ENCODE measurements at places on chromosomes 3 and 15.

DNA sequence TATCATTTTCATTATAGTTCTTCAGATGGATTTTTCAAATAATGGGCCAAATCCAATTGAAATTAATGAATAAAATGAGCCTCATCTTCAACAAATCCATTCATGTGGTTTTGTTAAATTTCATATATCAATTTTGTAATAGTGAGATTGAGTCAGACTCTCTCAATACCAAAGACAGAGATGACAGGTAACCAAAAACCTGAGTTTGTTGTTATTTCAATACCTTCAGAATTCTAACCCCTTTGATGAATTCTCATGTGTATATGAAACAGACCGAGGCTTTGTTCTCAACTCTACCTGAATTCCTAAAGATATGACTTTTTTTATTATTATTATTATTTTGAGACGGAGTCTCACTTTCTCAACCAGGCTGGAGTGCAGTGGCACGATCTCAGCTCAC is 92.8 kb downstream of the FOXP1 start:
- no peak for DNase-seq

- peak; percentile 41 for DNase-seq
These were observed 1.3 kb downstream of the FAM43A start for GRCh38 chr3:194686816-194687637.

DNA sequence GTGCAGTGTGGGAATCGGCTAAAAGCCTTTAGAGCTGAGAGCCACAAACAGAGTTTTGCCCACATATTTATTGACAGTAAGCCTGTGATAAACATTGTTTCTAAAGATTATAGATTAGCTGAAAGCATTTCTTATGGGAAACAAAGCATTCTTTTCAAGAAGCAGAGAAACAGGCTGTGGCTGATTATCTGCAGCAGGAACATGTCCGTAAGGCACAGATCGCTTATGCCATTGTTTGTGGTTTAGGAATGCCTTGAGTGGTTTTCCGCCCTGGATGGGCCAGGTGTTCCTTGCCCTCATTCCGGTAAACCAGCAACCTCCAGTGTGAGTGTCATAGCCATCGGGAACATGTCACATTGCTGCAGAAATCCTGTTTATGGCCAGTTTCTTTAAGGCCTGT is 12.5 kb downstream of the XYLB start:
- no peak for DNase-seq

DNA sequence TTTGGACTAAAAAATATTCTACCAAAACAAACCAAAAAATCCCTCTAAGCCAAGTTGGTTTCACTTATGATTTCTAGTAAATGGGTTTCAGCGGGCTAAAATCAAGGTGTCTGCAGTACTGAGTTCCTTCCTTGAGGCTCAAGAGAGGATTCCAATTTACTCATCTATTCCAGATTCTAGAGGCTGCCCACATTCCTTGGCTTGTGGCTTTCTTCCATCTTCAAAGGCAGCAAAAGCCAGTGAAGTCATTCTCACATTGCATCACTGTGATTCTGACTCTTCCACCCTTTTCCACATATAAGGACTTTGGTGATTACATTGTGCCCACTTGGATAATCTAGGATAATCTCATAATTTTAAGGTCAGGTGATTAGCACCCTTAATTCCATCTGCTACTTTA is 48.1 kb downstream of the DPPA2 start:
- DNase-seq: no peak

GRCh38 chr15:83739629-83740028 is 85.7 kb downstream of the ADAMTSL3 start:
- no peak for DNase-seq

GRCh38 chr15:74159773-74160172 is 13.7 kb upstream of the ISLR start:
- no peak for DNase-seq

DNA sequence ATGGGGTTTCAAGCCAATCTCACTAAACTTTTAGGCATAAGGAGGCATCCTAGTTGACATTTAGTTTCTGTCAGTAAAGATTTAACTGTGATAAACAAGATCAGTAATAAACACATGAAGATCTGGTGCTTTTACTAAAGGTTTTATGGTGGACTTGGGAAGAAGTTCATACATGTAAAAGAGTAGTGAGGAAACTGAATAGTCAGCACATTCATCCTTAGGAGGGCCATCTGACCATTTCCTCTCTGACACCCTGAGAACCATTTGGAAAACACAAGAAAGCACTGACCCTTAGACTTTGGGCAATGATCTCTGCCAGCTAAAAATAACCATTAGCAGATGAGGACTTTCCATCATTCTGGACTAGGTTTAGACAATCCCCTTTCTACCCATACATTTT is 1040.9 kb downstream of the AGBL1 start:
- DNase-seq: no peak

DNA sequence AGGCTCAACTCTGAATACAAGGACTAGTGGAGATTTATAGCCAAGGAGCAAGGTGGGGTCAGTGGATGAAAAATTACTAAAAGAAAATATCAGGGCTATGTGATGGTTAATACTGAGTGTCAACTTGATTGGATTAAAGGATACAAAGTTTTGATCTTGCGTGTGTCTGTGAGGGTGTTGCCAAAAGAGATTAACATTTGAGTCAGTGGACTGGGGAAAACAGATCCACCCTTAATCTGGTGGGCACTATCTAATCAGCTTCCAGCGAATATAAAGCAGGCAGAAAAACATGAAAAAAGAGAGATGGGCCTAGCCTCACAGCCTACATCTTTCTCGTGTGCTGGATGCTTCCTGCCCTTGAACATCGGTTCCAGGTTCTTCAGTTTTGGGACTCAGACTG is 14.4 kb upstream of the SENP7 start:
- no peak for DNase-seq

DNA sequence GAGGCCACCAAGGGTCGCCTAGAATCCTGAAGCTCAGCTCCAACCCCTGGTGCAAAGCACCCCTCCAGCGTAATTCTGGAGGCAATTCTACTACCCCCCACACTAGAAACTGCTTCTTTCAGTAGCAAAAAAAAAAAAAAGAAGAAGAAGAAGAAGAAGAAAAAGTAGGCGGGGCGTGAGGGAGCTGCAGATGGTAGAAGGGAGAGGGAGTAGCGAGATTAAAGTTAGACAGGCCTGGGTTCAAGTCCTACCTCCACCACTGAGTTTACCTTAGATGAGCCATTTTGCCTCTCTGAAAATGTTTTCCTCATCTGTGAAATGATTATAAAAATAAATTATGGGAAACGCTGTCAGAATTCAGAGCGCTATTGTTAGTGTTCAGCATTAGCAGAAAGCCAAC is 913 bp downstream of the FAM174B start:
- no peak for DNase-seq

- peak; percentile 69 for DNase-seq
These were observed 15.2 kb downstream of the CA12 start for GRCh38 chr15:63366451-63366850.

DNA sequence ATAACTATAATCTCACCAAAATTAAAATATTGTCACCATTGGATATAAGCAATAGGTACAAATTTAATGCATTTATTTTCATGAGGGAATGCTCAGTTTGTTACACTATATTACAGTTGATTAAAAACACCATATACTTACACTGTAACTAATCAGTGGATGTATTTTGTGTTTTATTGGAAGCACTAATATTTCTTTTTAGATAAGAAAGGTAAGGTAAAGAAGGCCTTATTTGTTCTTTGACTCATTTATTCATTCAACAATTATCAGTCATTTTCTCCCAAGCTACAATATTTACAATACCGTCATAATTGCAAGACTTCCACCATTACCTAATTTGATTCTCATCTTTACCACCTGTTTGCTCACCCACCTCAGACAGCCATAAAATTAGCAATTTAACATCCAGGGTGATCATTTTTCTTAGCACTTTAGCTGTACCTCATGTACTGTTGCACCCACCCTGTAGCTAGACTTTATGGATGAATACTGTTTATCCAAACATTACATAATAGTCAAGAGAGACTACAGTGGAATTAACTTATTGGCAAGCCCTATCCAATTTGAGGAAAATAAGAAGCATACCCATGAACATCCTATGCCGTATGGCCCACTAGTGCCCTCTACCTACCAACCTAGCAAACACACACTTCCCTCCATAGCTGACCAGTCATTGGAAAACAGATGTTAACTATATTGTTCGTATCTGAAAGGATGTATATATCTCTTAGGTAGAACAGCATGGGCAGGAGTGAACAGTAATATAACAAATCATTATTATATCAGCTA is 229.6 kb downstream of the BBX start:
- DNase-seq: peak; percentile 7

DNA sequence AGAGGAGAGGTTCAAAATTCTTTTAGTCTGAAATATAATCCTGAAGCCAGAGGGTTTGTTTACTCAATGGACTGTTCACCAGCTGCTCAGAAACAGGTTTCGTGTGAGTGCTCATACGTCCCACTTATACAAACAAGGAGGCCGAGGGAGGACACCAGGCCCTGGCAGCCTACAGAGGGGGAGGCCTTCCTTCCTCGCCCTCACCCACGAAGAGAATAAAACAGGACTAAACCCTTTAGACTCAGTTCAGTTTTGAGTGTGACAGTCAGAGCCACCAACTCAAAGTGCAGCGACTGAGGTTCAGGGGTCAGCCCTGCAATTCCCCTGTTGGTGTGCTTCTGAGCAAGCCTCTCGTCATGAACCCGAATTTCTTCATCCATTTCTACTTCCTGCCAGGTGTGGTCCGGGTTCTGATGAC is 17.3 kb downstream of the FAM174B start:
- no peak for DNase-seq

DNA sequence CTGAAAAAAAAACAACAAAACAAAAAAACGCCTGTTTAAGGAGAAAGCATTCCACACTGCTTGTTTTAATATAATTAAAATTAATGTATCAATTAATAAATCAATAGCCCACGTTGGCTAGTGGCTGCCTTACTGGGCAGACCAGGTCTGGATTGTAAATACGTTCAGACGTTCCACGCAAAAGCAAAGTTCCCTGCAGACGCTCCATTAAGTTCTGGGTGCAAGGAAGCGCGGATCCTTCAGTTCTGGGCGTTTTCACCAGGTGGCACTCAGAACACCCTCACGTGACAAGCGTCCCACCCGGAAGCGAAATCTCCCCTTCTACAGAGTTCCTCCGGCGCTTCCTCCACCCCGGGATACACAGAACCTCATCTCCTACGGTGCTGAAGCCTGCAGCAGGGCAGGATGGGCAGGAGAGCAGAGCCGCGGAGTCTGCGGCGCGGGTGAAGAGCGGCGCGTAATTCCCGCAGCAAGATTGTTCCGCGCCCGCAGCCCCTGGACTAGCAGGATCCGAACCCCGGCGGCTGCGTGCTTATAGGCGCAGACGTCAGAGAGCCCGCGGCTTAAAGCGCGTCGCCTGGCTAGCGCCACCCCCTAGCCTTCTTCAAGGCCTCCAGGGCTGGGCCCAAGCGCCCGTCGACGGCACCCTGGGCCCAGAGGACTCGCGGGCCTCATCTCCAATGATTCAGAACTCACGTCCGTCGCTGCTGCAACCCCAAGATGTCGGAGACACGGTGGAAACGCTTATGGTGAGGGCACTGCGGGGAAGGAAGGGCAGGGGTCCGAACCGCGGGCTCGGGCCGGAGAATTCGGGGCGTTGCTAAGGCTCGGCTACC is at the start of gene SLC25A38:
Gene SLC25A38, plus strand, starts transcription at position 326 of the 836 bp plus-strand sequence. Its CDS starts 355 bp downstream, at position 681.
- peak; percentile 85 for DNase-seq

DNA sequence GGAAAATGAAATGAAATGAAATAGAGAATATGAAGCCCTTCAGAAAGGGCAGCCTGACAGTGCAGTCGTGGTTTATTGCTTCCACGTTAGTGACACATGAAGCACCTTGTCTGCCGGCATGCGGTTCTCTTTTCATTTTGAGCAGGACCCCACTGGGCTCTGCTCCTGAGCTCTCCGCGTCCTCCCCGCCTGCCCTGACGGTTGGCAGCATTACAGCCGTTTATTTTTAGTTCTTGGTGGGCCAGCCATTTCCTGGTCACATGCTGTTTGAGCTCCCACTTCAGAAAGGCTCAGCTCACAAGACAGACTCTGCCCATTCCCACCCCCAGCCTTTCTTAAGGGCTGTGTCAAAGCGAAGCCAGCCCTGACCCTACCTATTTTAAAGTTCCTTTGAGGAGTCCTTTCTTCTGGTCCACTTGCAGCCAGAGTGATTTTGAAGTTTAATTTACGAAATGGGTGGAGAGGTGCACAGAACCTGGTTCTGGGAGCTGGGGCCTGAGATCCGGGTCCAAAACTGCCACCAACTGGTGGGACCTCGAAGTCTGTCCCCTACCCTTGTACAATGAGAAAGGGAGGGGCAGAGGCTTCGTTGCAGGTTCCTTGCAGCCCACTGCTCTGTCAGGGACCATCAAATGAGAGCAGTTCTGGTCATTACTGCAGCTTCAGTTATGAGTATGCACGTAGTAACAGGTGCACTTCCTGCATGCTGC is 60.1 kb downstream of the MGLL start:
- no peak for DNase-seq

DNA sequence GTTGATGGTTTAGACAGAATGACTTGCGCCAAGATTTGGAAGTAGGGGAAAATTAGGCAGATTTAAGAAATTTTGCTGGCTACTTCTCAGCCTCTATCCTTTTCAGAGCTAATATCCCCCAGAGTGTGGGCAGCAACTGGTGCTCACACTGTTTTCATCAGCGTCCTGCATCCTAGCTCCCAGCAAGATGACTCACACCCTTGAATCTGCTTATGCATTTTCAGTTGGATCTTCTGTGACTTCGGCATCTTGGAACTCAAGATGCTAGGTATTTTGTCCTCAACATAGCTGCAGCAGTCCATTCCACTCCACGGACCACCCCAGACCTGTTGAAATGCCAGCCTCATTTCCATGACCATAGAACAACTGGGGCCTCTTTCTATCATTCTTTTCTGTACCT is 336.1 kb upstream of the NR2F2 start:
- peak; percentile 21 for DNase-seq

GRCh38 chr3:48038971-48039481 is 22.8 kb upstream of the MAP4 start:
- DNase-seq: no peak

GRCh38 chr3:190644766-190645165 is 130.9 kb downstream of the IL1RAP start:
- DNase-seq: peak; percentile 23

DNA sequence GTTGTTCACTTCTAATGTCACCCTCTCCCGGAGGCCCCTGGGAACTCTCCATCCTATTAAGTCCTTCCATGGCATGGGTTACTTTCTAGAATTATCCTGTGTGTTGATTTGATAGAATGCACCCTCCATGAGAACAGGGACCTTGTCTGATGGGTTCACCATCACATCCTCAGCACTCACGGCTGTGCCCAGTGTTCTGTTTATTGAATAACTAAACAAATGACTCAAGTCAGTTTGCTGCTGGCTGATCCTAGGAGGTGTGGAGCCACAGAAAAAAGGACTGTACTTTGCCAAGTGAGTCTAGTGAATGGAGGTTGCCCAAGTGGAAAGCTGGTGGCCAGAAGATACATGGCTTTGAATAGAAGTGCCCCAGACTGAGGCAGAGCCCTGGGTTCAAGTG is 48.5 kb upstream of the RAB6B start:
- DNase-seq: peak; percentile 19

- DNase-seq: no peak
These were observed 9.1 kb upstream of the CADPS start for GRCh38 chr3:62884096-62884870.

GRCh38 chr3:5217824-5218595 is 30.5 kb downstream of the EDEM1 start:
- no peak for DNase-seq

Measured in AG08395 (cell line).